Neural progenitor cell (in vitro differentiated cells): ENCODE measurements at places on chromosomes 12 and 14.

GRCh38 chr12:64034901-64035576, 187.1 kb downstream of the KICS2 start:
- DNase-seq, result no peak

- no peak for DNase-seq
Observed at GRCh38 chr14:79701371-79701770, 509.9 kb downstream of the DIO2 start.

GRCh38 chr14:84927096-84927827, 602.7 kb upstream of the FLRT2 start:
- DNase-seq, result no peak

DNA sequence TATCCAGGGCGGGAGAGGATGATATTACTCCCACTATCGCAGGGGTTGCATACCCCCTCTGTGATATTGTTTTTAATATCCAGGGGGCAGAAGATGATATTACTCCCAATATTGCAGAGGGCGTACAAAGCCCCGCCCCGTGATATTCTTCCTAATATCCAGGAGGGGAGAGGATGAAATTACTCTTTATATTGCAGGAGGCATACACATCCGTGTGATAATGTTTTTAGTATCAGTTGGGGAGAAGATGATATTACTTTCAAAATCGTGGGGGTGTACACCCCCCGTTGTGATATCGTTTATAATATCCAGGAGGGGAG, 52.9 kb upstream of the OXA1L start:
- DNase-seq, result no peak

DNA sequence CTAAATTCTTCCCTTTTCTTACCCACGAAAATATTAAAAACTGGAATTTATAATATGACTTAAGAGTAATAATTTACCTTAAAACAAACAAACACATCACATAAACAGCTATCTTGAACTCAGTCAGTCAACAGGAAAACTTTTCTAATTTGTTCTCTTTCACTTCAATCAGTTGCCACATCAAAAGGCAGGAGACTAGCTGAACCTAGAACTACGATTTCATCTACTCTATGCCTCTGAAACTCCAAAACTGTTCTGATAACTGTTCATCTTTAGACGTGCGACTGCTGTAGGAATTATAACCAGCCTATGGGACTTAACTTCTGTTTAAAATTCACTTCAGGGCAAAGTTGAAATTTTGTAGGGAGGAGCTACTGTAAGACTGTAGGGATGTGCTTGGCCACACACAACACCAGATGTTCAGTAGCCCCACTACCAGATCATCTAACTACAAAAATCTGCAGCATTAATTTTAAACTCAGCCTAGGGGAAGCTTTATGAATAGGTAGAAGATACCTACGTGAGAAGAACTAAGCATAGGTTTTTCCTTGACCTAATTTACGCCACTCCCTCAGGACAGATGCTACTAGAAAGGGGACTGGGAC, 7.6 kb upstream of the RAD51AP1 start:
- DNase-seq, result no peak
